ENCODE measurements at places on chromosomes 7 and 10.

GRCh38 chr7:88140947-88141346 is 78.9 kb downstream of the SRI start:
- DNase-seq: no peak

- DNase-seq: no peak
Observed at GRCh38 chr7:98329100-98329790, 47.8 kb downstream of the BRI3 start.

DNA sequence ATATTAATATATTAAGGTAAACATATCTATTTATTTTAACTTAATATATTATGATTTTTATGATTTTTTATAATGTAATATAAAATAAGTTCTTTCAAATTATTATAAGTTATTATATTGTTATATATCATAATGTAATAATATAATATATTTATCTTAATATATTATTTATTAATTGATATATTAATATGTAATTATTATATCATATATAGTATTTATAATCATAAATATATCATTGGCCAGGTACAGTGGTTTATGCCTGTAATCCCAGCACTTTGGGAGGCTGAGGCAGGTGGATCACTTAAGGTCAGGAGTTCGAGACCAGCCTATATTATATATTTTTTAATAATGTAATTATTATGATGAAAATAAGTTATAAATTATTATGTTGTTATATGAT is 118.1 kb downstream of the MPP7 start:
- no peak for DNase-seq

DNA sequence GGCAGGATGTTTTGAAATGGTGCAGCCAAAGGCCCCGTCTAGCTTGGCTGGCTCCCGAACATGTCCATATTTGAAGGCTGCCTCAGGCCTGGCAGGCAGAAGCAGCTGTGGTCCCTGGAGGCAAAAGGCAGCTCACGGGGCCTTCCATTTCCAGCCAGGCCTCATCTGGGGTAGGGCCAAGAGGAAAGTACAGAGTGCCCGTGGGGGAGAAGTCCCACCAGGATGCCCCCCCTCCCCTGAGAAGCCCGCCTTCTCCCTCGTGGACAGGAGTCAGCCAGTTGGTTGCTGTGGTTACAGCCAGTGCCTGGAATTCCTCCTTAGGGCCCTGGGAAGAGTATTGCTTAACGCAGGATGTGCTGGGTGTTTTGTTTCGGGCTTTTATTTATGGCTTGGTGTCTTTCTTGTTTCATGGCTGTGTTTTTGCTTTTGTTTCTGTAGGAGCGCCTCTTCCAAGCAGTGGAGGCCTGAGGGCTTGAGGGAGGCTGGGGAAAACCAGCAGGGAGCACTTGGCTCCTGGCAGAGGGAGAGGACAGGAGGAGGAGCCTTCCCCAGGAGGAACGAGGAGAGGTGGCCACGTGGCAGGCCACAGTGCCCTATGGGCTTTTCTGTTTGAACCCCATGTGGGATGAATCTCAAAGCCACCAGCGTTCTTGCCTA is 45.4 kb downstream of the CHST3 start:
- no peak for DNase-seq

DNA sequence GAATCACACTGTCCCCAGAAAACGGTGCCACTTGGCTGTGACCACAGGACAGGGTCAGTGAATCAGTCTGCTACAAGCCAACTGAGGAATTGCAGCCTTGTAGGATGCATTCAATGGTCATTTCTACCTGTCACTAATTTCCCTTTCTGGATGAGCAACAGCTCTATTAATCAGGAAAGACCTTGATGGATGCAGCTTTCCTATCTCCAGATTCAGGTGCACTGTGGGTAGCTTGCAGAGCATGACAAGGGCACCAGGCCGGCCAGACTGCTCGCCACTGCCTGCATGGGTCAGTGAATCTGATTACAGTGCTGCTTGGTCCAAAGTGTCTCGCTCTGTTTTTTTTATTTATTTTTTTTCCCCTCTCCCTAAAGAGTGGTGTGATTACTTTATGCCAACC is 506.8 kb upstream of the AUTS2 start:
- no peak for DNase-seq

DNA sequence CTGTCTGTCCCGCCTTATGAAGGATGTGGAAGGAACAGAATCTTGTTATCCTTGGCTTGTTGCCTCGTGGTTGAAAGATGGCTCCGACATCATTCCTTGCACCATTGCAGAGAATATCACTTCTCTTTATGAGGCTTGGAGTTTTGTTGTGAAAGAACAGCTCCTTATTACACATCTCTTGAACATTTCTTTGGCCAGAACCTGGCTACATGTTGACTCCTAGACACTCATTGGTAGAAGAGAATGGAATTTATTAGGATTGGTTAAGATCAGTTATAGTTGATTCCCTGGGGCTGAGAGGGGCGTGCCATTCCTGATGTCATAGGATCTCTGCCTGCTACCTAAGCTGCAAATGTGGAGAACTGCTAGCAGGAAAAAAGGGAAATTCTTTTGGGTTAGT is 180.5 kb upstream of the CTBP2 start:
- no peak for DNase-seq

- DNase-seq: no peak
Observed at GRCh38 chr7:108330227-108330626, 126.0 kb downstream of the NRCAM start.

DNA sequence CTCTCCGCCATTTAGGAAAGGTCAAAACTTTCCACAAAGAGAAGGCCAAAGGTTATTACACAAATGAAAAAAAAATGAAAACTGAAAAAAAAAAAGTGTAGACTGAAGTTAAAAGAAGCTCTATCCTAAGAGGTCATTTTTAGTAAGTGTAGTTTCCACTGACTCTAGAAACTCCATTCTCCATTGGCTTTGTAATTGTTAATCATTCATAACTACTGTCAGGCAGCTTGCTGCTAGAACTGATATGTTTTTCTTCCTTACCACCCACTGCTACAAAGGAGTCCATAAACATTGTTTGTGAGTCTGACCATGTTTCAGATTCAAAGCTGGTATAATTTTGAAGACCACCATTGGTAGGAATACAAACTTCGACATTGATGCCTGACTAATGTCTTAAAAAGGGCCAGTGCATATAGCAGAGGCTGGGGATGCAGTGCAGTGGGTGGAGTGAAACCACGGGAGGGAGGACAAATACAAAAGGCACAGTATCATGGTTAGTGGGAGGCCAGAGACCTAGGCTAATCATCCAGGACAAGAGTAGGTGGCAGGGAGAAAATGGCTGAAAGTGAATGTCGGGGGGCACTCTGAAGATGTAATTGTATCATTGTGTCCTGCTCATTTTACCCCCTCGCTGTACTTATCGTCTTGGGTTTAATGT is 16.9 kb upstream of the DYNC1I1 start:
- no peak for DNase-seq

- no peak for DNase-seq
Observed at GRCh38 chr7:101993311-101993710, 175.9 kb downstream of the CUX1 start.

- no peak for DNase-seq
Observed at GRCh38 chr10:11869219-11869618, 46.1 kb downstream of the PROSER2 start.

GRCh38 chr10:117969592-117969991 is 77.1 kb downstream of the RAB11FIP2 start:
- DNase-seq: no peak

DNA sequence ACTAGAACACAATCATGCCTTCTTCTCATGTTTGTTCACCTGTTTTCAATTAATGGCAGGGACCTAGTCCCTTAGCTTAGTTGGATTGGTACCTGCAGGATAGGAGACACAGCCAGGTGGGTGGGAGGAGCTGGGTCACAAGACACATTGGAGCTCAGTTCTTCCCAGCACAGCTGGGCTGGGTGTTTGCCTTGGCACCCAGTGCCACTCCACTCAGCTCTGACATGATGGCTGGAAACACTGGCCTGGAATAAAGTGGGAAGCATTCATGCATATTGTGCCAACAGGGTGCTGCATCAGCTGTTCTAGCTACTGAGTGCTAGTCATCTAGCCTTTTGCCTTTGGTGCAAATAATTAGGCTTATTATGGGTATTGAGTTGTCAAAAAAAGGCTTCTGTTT is 226.1 kb downstream of the PTEN start:
- DNase-seq: no peak

- no peak for DNase-seq
Observed at GRCh38 chr7:89602984-89603383, 551.3 kb upstream of the STEAP1 start.

DNA sequence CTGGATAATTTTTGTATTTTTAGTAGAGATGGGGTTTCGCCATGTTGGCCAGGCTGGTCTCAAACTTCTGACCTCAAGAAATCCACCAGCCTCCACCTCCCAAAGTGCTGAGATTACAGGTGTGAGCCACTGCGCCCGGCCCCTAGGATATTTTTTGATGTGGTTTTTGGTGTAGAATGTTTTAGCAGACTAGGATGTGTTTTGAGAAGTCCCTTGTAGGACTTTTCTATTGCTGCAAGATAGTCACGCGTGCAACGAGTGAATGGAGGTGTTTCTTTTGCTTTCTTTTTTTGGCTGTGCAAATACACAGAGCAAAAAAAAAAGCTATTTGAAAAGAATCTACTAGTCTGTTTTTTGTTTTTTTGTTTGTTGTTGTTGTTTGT is 29.8 kb upstream of the KLF6 start:
- no peak for DNase-seq

GRCh38 chr10:3486346-3487065 is 298.5 kb downstream of the KLF6 start:
- no peak for DNase-seq

DNA sequence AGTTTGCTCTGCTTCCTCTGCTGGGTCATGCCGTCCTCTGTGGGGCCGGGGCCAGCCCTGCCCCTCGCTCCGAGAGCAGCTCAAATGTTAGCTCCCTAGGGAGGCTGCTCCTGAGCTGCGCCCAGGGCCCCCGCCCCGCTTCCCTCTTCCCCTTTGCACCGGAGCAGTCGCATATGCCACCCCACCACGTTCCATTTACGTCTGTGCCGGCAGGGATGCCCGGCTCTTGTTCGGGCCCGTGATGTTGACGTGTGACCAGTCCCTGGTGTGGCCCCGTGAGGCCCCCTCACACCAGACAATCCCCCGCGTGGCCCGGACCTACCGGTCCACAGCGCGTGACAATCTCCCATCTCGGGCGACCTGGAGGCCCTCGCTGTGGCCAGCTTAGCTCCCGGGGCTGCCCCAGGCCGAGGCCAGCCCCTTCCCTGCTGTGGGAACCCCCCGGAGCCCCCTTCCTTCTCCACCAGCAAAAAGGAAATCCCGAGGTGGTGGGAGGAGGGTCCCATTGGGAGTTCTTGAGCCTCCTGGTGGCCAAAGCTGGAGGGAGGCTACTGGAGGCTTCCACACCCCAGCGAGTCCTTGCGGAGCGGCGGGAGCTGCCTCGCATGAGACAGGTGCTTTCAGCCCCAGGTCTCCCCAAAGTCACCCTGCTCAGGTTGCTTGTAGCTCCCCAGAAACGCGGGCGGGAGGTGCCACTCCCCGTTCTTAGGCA is 15.2 kb downstream of the FAM20C start:
- DNase-seq: no peak

DNA sequence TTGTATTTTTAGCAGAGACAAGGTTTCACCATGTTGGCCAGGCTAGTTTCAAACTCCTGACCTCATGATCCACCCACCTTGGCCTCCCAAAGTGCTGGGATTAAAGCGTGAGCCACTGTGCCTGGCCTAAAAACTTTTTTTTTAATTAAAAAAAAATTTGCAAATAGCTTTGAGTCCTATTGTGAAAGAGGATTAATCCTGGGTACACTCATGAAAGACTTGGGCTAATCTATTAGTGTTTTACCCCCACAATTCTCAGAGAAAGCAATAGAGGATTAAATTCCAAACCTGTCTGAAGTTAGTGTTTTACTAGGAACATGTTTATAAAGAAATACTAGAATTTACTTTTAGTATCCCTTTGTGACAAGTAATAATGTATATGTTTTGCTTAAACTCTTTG is 76.9 kb upstream of the ITGB1 start:
- DNase-seq: no peak

DNA sequence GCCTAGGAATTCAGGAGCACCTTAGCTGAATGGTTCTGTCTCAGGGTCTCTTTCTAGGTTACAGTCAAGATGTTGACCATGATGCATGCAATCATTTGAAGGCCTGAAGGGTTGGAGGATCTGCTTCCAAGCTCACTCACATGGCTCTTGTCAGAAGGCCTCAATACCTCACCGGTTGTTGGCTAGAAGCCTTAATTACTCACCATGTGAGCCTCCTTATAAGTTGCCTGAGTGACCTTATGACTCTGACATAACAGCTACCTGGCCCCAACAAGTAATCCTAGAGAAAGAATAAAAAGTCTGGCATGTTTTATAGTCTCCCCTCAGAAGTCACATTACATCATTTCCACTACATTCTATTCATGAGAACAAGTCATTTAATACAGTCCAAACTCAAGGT is 3.4 kb upstream of the C1GALT1 start:
- no peak for DNase-seq

DNA sequence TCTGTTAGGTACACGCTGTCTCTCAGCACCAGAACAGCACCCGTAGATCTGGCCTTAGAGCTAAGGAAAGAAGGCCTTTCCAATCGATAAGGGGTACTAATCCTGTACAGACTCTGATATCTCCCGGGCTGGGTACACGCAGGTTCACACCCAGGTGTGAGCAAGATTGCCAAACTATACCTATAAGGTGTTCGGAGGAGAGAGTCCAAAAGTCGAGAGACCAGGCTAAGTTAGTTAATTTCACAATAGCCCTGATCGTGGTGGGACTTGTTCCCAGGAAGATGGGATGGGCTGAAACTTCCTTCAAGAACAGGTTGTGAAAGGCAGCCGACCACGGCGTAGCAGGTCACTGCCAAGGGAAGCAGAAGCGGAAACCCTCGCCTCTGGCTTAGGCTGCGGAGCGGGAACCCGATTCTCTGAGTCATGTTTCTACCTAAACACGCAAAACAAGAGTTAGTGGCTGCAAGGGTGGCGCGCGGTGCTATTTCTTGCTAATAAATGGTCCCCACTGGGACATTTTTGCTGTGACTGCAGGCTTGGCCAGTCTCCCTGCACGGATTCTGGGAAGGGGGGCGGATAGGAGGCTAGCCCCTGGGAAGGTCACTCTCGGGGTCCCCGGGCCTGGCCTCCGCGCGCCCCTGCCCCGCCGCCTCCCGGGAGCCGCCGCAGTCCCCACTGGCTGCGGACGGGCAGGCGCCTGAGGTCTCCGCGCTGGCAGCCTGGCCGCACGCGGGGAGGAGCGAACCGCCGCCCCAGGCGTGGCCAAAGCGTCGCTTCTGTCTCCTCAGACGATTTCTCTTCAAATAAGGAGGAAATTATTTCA is 75.4 kb upstream of the PDSS1 start:
- DNase-seq: no peak

GRCh38 chr10:43595739-43596298 is 10.4 kb upstream of the ZNF485 start:
- DNase-seq: peak; percentile 6

DNA sequence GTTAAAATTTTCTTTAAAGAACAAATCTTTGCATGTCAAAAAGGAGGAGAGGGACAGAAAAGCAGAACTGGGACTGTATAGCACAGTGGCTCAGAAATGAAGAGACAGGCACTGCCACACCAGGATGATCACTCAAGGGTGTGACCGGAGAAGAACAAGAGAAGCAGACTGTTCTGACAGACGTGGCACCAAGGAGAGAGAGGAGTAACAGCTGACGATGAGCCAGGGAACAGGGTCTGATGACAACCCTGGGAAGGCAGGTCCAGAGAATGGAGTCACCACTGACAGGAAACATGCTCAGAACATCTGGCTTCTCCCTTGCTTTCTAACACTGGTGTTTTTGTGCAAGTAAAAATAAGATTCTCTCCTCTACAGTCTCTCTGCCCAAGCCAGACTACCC is 14.6 kb upstream of the VAX1 start:
- no peak for DNase-seq

- DNase-seq: no peak
Observed at GRCh38 chr7:101170617-101171441, 5.5 kb upstream of the VGF start.

- DNase-seq: no peak
Observed at GRCh38 chr10:1293636-1294435, 237.7 kb downstream of the WDR37 start.
